ENCODE measurements at places on chromosomes 6 and 20. TPM values are rescaled to one million over a fixed set of nuclear protein-coding genes. Genes with fewer than 3 reads are reported as not detected.

DNA sequence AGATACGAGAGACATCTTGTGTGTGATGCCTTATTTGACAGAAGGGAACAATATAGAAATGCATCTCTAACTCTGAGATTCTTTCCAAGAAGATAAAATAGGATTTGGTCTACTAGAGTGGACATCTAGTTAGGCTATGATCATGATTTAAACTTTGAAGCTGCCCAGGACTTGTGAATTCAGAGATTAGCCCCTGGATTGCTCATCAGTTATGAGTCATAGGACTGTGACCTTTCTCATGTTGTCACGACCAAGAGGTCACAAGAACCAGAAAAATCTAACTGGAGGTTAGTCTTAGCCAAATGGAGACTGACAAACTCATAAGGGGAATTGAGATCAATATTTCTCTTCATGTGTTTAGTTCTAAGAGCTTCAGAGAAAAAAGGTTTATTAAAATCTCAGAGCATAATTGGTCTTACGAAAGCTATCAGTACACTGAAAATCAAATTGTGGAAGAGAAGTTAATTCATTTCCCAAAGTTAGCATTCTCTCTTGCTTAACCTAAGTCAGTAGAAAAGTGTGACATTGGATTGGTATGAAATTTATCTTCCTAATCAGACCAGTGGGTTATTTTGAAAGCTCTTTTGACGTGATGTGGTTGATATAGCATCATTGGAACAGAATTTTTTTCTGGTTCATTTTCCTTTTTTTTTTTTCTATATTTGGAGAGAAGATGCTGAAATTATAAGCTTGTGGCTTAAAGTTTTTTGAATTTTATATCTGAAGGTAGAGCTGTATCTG is 245.7 kb downstream of the RNF144B start:
- no peaks in the 10 kb centered on the region for H3K4me1 ChIP-seq
- H3K27ac ChIP-seq = no peak overlapping the region
- H3K27me3 ChIP-seq = no peaks in the 10 kb centered on the region
- H3K4me3 ChIP-seq = no peak overlapping the region
- DNase-seq = no peak

GRCh38 chr6:25418454-25419052 is 139.4 kb downstream of the CARMIL1 start:
- no peak for DNase-seq
- H3K4me3 ChIP-seq = no peak overlapping the region
- no peaks in the 10 kb centered on the region for H3K27me3 ChIP-seq
- no peaks in the 10 kb centered on the region for H3K36me3 ChIP-seq

DNA sequence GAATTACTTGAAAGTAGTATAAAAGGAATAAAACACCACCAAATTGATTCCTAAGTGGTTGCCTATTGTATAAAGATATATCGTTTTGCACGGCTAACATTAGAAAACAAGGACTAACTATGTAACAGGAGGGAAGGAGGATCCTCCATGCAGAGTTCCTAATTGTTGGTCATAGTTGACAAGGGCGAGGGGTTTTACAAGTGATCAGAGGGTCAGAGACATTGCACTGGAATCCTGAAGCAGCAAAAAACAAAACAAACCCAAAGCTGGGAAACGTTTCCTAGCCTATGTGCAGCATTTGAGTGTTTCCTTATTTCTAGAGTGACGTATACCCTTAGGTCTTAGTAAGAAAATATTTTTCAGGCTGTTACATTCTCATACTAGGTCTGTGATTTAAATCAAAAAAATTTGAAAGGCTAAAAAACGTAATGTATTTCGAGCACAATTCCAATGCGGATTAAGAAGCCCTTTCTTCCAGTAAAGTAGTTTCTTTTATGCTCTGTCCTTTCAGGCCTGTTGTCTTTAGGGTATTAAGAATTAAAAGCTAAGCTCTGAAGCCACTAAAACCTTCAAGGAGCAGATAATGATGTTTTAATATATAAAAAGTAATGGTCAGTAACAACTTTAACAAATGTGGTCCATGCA is 373.8 kb upstream of the MMS22L start:
- no peak overlapping the region for H3K4me3 ChIP-seq
- no peak overlapping the region for H3K27ac ChIP-seq
- no peaks in the 10 kb centered on the region for H3K36me3 ChIP-seq
- DNase-seq = no peak
- no peaks in the 10 kb centered on the region for H3K4me1 ChIP-seq

DNA sequence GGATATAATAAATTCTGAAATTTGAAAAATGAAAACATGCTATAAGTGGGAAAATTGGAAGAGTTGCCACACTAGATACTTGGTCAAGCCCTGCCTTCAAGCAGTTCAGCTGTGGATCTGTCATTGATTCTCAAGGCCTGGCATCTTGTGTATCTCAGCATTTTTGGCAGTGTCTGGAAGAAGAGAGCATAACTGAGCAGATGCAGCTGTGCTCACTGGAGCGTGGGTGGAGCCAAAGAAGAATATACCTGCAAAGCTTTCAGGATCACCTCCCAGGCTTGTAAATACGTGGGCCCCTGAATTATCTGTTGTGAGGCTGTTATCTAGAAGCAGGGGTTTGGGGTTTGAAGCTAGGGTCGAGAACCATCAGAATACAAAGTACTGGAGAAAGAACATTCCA is 31.3 kb upstream of the CHD6 start:
- no peak overlapping the region for H3K4me3 ChIP-seq
- H3K27ac ChIP-seq = no peak overlapping the region
- H3K36me3 ChIP-seq = no peaks in the 10 kb centered on the region

GRCh38 chr6:568954-569523 is 87.9 kb downstream of the HUS1B start:
- H3K36me3 ChIP-seq = peaks cover 47% of the 10 kb centered on the region
- H3K4me1 ChIP-seq = no peaks in the 10 kb centered on the region
- no peak overlapping the region for H3K27ac ChIP-seq
- DNase-seq = no peak
- no peak overlapping the region for H3K4me3 ChIP-seq
- no peaks in the 10 kb centered on the region for H3K27me3 ChIP-seq

- no peaks in the 10 kb centered on the region for H3K4me1 ChIP-seq
- H3K27me3 ChIP-seq = no peaks in the 10 kb centered on the region
- DNase-seq = no peak
- no peak overlapping the region for H3K4me3 ChIP-seq
Observed at GRCh38 chr20:43571771-43572170, 12.9 kb downstream of the SGK2 start.

FOXA2 gene
- 43.3 TPM for total RNA-seq

GRCh38 chr20:63519668-63520503 is 679 bp upstream of the PPDPF start:
- H3K27me3 ChIP-seq = no peaks in the 10 kb centered on the region
- peak; percentile 73 for DNase-seq
- H3K36me3 ChIP-seq = no peaks in the 10 kb centered on the region
- peaks cover 36% of the 10 kb centered on the region for H3K4me1 ChIP-seq

- no peaks in the 10 kb centered on the region for H3K36me3 ChIP-seq
- DNase-seq = no peak
- no peak overlapping the region for H3K4me3 ChIP-seq
- no peak overlapping the region for H3K27ac ChIP-seq
Observed at GRCh38 chr6:19655744-19656143, 181.4 kb upstream of the ID4 start.

DNA sequence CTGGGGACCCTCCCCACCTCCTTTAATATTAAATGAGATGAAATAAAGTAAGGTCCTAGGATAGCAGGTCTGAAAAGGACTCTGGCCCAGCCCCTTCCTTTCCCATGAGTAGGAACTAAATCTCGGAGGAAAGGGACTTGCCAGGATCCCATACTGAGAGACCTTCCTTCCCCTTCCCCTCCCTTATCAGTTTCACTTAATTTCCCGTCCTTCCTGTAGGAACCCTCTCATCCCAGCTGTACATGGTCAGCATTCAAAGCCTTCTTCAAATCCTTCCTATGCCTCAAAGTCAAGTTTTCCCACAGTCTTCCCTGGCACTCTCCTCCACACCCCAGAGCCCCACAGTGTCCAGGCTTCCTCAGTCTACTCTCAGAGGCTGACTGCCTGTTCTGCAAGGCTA is 71.3 kb upstream of the MYL9 start:
- no peaks in the 10 kb centered on the region for H3K27me3 ChIP-seq
- H3K4me3 ChIP-seq = no peak overlapping the region
- no peaks in the 10 kb centered on the region for H3K36me3 ChIP-seq
- peaks cover 94% of the 10 kb centered on the region for H3K4me1 ChIP-seq
- peak overlapping the region; percentile 79 for H3K27ac ChIP-seq

CLIC5 gene
- 157 TPM for total RNA-seq

CDSN gene
- total RNA-seq = not detected

CCN2 gene
- 96.4 TPM for total RNA-seq

TGM6 gene
- not detected for total RNA-seq

SLC22A1 gene
- 4.2 TPM for total RNA-seq

DNA sequence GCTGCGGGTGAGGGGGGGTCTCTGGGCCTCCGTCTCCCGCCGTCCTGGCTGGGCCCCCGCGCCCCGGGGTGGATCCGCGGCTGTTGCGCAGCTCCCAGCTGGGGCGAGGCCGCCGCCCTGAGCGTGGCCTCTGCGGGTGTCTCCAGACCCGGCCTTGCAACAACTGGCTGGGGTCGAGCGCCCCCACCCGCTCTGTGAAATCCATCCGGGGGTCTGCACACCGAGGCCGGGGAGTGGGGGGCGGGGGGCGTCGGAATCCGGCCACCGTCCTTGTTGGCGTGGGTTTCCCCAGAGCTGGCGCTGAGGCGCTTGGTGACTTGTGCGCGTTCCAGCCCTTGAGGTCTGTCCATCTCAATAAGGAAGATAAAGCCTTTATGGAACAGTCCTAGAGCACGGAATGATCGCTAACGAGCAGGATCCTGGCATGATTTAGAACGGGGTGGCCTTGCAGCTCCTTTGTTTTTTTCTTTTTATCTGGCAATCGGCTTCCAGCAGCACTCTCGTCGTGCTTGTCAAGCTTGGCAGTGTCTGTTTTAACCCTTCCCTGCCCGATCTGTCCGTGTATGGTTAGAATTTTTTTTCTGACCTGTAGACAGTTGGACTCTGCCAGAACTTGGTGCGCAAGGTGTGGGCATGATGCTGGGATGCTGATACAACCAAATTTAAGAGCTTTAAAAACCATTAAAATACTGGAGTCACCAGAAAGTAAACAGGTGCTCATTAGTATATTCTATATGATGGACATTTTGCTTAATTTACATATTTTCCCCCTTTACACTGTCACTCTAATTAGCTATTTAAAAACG is 675 bp downstream of the DSTN start:
- peak overlapping the region; percentile 98 for H3K27ac ChIP-seq
- peaks cover 41% of the 10 kb centered on the region for H3K4me1 ChIP-seq
- no peaks in the 10 kb centered on the region for H3K27me3 ChIP-seq
- no peaks in the 10 kb centered on the region for H3K36me3 ChIP-seq

DNA sequence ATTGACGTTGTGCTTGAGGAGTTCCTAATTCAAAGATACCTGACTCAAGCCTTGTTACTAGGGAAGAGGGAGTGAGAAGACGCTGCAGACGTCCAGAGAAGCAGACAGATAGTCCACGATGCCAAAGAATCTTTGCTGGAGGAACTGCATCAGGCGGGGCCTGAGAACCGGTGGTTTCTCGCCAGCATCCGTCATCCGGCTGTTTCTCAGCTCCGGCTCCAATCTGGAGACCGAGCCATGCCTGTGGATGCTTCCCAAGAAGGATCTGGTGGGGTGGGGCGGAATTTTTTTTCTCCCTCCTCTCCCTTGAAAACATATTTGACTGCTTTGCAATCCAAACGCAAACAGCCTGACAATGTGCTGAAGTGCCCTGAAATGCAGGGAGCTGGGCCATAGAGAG is 125.8 kb upstream of the SRSF6 start:
- no peaks in the 10 kb centered on the region for H3K36me3 ChIP-seq
- DNase-seq = no peak
- no peaks in the 10 kb centered on the region for H3K27me3 ChIP-seq
- no peak overlapping the region for H3K27ac ChIP-seq
- H3K4me1 ChIP-seq = no peaks in the 10 kb centered on the region

- H3K27me3 ChIP-seq = no peaks in the 10 kb centered on the region
- no peak overlapping the region for H3K4me3 ChIP-seq
- no peaks in the 10 kb centered on the region for H3K36me3 ChIP-seq
- DNase-seq = no peak
- no peaks in the 10 kb centered on the region for H3K4me1 ChIP-seq
Observed at GRCh38 chr20:16240355-16240754, 332.9 kb downstream of the KIF16B start.

SERINC3 gene
- total RNA-seq = 95.6 TPM

CARMIL1 gene
- 78.6 TPM for total RNA-seq

GRCh38 chr6:2940010-2940850 is 31.1 kb downstream of the SERPINB6 start:
- H3K27ac ChIP-seq = peak overlapping the region; percentile 59
- H3K36me3 ChIP-seq = no peaks in the 10 kb centered on the region
- DNase-seq = no peak
- H3K27me3 ChIP-seq = no peaks in the 10 kb centered on the region
- peaks cover 11% of the 10 kb centered on the region for H3K4me1 ChIP-seq
- H3K4me3 ChIP-seq = peak overlapping the region; percentile 26

DNA sequence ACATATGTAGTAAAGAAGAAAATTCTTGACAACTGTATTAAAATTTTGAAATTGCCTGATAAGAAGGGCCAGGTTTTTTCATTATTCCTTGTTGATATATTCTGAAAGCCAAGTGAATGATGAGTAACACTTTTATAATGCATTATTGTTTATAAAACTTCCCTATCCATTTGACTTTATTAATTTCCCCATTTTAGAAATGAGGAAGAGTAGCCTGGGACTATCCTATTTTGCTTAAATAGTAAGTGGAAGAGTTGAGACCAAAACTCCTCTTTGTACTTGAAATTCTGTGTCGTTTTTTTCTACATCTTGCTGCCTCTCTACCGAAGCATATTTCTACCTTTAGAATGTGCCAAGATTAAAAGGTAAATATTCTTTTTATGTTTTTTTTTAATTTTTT is 39.7 kb downstream of the TRMT11 start:
- no peak for DNase-seq
- H3K27ac ChIP-seq = no peak overlapping the region
- H3K27me3 ChIP-seq = no peaks in the 10 kb centered on the region
- peaks cover 10% of the 10 kb centered on the region for H3K36me3 ChIP-seq

HLA-DQB1 gene
- 9.2 TPM for total RNA-seq

DNA sequence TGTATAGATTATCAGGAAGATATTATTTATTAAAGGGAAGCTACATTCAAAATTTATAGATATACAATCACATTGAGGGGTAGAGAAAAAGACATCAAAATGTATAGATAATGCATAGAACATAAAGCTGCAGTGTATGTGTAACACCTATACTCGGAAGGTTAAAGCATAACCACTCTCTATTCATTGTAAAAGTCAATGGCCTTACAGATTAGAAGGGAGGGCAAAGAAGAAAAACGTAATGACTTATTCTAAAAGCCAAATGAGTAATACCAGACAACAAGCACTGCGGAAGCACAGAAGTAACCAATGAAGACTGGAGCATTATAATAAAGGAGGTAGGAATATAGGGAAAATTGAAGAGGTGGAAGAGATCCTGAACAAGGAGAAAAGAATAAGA is 11.3 kb downstream of the HBS1L start:
- H3K27me3 ChIP-seq = no peaks in the 10 kb centered on the region
- H3K27ac ChIP-seq = no peak overlapping the region
- no peak overlapping the region for H3K4me3 ChIP-seq
- no peak for DNase-seq
- H3K36me3 ChIP-seq = peaks cover 11% of the 10 kb centered on the region

TREML4 gene
- not detected for total RNA-seq

All from upper lobe of left lung (tissue), 6 donors.